ENCODE measurements at places on chromosomes 16 and 17.

- no peak for DNase-seq
These were observed 304.3 kb downstream of the HS3ST4 start for GRCh38 chr16:25996052-25996451.

DNA sequence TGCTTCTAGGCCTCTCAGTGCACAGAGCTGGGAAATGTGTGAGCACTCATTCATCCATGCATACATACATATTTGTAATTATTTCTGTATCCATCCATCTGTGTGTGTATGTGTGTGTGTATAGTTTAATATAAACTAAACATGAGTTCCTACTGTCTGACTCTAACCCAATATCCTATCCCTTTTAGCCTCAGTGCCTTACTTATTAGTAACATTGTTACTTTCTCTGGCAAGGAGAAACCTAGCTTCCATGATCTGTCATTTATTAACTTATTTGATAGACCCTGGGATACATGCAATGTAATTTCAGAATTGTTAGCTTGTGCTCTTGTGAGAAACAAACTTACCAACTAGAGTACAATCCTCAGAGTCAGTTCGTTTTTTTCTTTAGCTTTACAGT is 59.0 kb upstream of the WSCD1 start:
- no peak for DNase-seq

GRCh38 chr16:65510850-65511249 is 389.0 kb upstream of the CDH11 start:
- no peak for DNase-seq

DNA sequence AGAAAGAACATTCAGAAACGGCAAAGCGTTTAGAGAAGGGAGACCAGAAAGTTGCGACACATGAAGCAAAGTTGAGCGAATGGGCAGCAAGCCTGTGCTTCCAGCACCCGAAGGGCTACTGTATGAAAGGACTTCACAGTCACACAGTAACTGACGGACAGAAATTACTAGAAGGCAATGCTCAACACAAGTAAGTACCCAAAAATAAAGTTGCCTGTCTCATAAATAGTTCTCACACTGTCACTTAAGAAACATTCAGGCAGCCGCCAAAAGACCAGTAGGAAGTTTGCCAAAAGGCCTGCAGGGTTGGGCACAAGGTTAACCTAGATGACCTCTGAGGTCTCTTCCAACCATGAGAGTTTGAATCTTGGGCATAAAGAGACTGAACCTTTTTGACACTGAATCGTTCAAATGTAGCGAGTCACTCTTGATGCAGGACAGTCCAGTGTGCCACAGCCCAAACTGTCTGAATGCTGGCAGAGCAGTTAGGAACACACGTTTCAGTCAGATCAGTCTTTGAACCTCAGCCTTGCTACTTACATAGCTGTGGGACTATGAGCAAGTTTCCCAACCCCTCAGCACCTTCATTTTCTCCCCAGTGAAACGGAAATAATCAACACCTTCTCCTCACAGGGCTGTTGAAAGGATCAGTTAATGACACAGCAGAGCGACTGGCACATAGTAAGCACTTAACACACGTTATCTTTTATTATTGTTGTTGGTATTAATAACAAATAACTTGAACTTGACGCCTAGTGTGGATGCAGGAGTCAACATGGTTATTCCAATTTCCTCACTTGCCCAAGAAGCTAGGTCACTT is 10.4 kb downstream of the NCBP3 start:
- peak; percentile 14 for DNase-seq

GRCh38 chr17:7177191-7177953 is 1.8 kb downstream of the ASGR1 start:
- peak; percentile 66 for DNase-seq
